ENCODE measurements at places on chromosomes 1 and 21. TPM values are rescaled to one million over a fixed set of nuclear protein-coding genes. Genes with fewer than 3 reads are reported as not detected.

HSPA13 gene
- total RNA-seq: 37.0 TPM

KCNJ15 gene
- total RNA-seq: 0.97 TPM

SYCP1 gene
- total RNA-seq: not detected

CYP4X1 gene
- 0.23 TPM for total RNA-seq

OR6F1 gene
- not detected for total RNA-seq

SYT11 gene
- total RNA-seq: 15.4 TPM

GRCh38 chr1:72936151-72936740 lies 653.9 kb upstream of the NEGR1 start:
- H3K36me3 ChIP-seq: no peaks in the 10 kb centered on the region
- no peaks in the 10 kb centered on the region for H3K4me1 ChIP-seq
- H3K27ac ChIP-seq: no peak overlapping the region
- no peak overlapping the region for H3K4me3 ChIP-seq
- DNase-seq: no peak

DNA sequence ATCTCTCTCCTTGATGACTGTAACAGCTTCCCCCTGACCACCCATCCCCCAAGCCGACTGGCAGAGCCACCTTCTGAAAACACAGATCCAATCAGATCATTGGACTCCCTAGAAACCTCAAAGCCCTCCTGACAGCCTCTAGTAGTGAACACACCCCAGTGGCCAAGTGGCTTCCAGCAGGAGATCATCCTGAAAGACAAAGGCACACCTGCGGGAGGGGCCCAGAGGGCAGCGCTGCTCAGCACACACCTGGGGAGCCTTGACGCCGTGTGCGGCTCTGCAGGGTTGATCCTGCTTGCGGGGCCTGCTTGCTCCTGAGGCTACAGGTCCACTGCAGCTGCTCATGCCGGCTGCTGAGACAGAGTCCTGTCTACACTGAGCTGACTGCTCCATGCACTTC lies 41.5 kb downstream of the SLC66A1 start:
- H3K27ac ChIP-seq: no peak overlapping the region
- H3K36me3 ChIP-seq: peaks cover 33% of the 10 kb centered on the region
- H3K4me1 ChIP-seq: no peaks in the 10 kb centered on the region
- no peak for DNase-seq
- H3K4me3 ChIP-seq: no peak overlapping the region

- H3K27ac ChIP-seq: no peak overlapping the region
- H3K27me3 ChIP-seq: no peaks in the 10 kb centered on the region
- H3K4me3 ChIP-seq: no peak overlapping the region
- no peak for DNase-seq
Measured at GRCh38 chr1:212267460-212267859, 17.8 kb upstream of the PPP2R5A start.

DNA sequence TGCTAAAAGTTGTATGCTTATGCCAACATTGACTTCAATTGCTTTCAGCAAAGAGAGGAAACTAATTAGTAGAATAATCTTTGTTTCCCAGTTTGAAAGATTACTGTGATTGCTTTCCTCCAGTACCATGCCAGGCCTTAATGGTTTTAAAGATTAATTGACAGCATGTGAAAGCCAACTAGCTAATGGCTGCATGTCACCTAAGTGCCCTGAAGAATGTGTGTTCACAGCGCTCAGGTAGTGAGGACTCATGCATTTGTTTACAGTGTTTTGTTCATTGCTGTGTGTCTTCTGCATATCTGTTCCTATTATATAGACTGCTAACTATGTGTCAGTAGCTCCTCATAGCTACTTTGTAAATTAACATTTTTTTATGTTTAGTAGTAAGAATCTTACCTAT lies 335.6 kb downstream of the LRRIQ3 start:
- peaks cover 4% of the 10 kb centered on the region for H3K4me1 ChIP-seq
- no peaks in the 10 kb centered on the region for H3K36me3 ChIP-seq
- no peak overlapping the region for H3K27ac ChIP-seq
- H3K4me3 ChIP-seq: no peak overlapping the region

- DNase-seq: no peak
- no peak overlapping the region for H3K4me3 ChIP-seq
- no peak overlapping the region for H3K27ac ChIP-seq
- H3K36me3 ChIP-seq: no peaks in the 10 kb centered on the region
- H3K4me1 ChIP-seq: no peaks in the 10 kb centered on the region
- no peaks in the 10 kb centered on the region for H3K27me3 ChIP-seq
Measured at GRCh38 chr1:97013136-97013535, 291.6 kb downstream of the PTBP2 start.

GRCh38 chr1:227321035-227321434 lies 2.7 kb upstream of the CDC42BPA start:
- H3K4me3 ChIP-seq: no peak overlapping the region
- H3K36me3 ChIP-seq: peaks cover 4% of the 10 kb centered on the region
- DNase-seq: no peak
- peaks cover 3% of the 10 kb centered on the region for H3K4me1 ChIP-seq

- no peak overlapping the region for H3K4me3 ChIP-seq
- H3K27ac ChIP-seq: no peak overlapping the region
- H3K4me1 ChIP-seq: peaks cover 11% of the 10 kb centered on the region
- H3K36me3 ChIP-seq: peaks cover 6% of the 10 kb centered on the region
Measured at GRCh38 chr21:28923439-28923975, 69.2 kb downstream of the LTN1 start.

- no peaks in the 10 kb centered on the region for H3K36me3 ChIP-seq
- H3K4me1 ChIP-seq: no peaks in the 10 kb centered on the region
- H3K27ac ChIP-seq: no peak overlapping the region
- no peaks in the 10 kb centered on the region for H3K27me3 ChIP-seq
- no peak for DNase-seq
- no peak overlapping the region for H3K4me3 ChIP-seq
Measured at GRCh38 chr1:101745551-101746270, 251.0 kb downstream of the OLFM3 start.

DNA sequence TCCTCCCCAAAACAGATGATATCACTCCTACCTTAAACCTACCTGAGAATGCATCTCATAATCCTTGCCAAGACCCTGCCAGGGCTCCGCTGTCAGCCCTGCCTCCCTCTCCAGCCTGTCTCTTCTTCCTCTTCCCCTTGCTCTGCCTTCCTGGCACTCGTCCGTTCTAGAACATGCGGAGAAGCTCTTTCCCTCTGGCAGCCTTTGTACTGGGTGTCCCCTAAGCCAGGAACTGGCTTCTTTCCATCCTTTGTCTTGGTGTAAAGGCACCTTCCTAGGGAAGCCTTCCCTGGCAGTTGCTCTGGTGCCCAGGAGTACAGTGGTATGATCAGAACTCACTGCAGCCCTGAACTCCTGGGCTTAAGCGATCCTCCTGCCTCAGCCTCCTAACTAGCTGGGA lies 36.1 kb downstream of the CTNNBIP1 start:
- peaks cover 34% of the 10 kb centered on the region for H3K4me1 ChIP-seq
- H3K27ac ChIP-seq: peak overlapping the region; percentile 75
- H3K27me3 ChIP-seq: peaks cover 7% of the 10 kb centered on the region
- peaks cover 19% of the 10 kb centered on the region for H3K36me3 ChIP-seq
- H3K4me3 ChIP-seq: no peak overlapping the region

DNA sequence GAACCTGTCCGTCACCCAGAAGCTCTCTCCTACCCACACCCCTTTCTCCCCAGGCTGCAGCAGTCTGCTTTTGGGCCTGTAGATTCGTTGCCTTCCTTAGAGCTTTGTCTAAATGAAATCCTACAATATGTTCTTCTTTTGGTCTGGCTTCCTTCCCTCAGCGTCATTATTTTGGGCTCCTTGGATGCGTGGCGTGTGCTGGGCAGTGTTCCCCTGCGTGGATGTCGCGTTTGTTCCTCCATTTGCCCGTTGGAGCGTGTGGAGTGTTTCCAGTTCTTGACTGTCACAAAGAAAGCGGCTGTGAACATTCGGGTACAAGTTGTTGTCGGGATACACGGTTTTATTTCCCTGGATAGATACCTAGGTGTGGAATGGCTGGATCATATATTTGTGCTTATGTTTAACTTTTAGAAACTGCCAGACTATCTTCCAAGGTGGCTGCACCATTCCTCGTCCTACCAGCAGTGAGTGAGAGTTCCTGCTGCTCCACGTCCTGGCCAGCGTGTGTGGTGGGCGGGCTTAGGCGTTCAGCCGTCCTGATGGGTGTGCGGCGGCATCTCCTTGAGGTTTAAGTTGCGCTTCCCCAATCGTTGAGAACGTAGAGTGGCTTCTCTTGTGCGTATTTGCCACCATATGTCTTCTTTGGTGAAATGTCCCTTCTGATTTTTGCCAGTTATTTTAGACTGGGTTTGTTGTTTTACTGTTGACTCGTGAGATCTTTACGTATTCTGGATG lies 31.7 kb downstream of the SKI start:
- no peak overlapping the region for H3K4me3 ChIP-seq
- DNase-seq: no peak
- peaks cover 18% of the 10 kb centered on the region for H3K4me1 ChIP-seq
- H3K27me3 ChIP-seq: peaks cover 10% of the 10 kb centered on the region
- H3K36me3 ChIP-seq: peaks cover 11% of the 10 kb centered on the region
- peak overlapping the region; percentile 42 for H3K27ac ChIP-seq

DNA sequence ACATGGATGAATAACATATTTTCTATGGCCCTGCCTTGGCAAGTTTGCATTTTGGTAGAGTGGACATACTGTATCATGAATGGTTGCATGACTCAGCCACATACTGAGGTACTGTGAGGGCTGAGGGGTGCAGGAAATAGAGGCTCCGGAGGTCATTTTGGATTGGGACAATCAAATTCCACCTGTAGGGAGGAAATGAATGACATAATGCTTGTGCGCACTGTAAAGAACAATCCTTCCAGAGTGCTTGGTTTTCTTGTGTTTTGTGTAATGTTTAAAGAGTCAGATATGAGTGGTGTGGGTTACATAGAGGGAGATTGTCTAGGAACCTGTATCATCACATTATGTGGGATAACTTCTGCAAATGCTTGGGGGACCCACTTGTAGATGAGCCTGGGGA lies 329.9 kb upstream of the PROX1 start:
- no peak for DNase-seq
- no peak overlapping the region for H3K4me3 ChIP-seq
- H3K36me3 ChIP-seq: no peaks in the 10 kb centered on the region
- no peak overlapping the region for H3K27ac ChIP-seq

DNA sequence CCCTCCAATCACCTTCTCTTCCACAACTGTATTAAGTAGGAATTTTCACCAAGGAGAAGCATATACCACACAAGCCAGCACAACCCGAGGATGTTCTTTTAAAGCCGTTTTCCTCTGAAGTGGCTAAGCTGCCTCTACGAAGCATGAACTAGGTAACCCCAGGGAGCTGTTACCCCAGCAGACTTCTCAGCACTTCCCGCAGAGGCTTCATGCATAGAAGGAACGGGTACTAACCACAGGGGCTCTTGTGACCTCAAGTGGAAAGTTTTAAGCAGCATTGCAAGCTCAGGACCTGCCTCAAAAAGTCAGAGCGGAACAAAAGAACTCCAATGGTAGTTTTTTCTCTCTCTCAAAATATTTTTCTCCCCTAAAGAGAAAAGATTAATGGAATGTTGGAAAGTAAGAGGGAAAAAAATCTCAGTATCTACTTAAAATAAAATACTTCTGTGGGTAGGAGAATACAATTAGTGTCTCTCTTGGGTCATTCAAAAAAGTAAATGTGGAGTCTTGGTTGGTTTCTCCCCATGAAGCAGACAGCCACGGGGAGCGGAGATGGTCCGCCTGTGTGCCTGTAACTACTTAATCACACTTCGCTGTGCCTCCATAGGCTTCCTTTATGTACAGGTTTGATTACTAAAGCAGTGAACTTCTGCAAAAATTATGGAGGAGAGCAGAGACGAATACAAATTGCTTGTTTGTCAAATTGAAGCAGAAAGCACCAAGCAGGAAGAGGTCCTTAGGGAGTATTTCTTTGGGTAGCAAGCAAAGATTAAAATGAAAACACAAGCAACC lies 40.9 kb downstream of the STX6 start:
- H3K4me3 ChIP-seq: no peak overlapping the region
- no peak overlapping the region for H3K27ac ChIP-seq
- H3K4me1 ChIP-seq: no peaks in the 10 kb centered on the region
- H3K27me3 ChIP-seq: peaks cover 2% of the 10 kb centered on the region

- no peak for DNase-seq
- H3K4me1 ChIP-seq: peaks cover 3% of the 10 kb centered on the region
- H3K36me3 ChIP-seq: no peaks in the 10 kb centered on the region
- H3K27me3 ChIP-seq: no peaks in the 10 kb centered on the region
Measured at GRCh38 chr1:15275921-15276683, 29.1 kb downstream of the FHAD1 start.

DNA sequence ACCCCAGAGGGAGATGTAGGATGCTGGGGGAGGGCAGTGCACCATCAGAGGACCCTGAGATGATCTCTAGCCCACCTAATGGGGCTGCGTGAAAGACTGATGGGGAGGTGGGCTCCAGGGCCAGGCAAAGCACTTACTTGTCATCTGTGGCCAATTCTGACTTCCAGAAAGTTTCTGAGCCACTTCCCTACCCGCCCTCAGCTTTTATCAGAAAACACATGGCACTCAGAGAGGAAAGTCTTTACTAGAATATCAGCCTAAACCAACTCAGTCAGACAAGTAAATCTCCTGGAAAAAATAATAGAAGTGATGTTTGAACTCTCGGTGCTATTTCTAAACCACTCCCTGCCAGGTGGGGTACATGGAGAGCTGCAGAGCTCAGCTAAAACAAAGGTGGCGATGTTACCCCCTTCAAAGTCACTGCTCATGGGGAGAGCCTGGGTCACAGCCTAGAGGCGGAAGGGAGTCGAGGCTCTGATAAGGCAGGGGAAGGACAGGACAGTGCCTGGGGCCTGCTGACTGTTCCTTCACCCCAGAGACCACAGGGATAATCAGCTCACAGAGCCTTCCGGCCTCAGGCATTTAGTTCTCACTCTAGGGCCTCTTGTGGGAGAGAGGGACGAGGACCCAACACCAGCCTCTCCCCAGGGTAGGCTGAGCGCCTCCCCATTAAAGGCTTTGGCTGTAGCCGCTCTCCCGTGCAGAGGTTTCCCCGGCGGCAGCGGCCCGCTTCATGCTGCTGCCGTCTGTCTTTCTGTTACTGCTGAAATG lies 14.2 kb downstream of the SMIM12 start:
- peaks cover 94% of the 10 kb centered on the region for H3K4me1 ChIP-seq
- H3K4me3 ChIP-seq: no peak overlapping the region
- H3K36me3 ChIP-seq: peaks cover 22% of the 10 kb centered on the region
- DNase-seq: no peak

DNA sequence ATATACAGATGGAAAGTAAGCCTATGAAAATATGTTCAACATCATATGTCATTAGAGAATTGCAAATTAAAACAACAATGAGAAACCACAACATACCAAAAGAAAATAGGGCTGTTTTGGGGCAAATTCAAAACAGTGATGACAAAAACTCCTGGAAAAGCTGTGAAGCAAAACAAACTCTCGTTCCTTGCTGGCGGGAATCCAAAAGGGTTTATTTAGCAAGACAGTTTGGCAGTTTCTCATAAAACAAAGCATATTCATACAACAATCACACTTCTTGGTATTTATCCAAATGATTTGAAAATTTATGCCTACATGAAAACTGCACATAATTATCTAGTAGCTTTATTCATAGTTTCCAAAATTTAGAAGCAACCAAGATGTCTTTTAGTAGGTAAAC lies 44.4 kb downstream of the COL11A1 start:
- H3K27me3 ChIP-seq: peaks cover 1% of the 10 kb centered on the region
- peaks cover 8% of the 10 kb centered on the region for H3K4me1 ChIP-seq
- DNase-seq: no peak
- H3K27ac ChIP-seq: no peak overlapping the region
- H3K36me3 ChIP-seq: no peaks in the 10 kb centered on the region

All from endothelial cell (in vitro differentiated cells).